ENCODE measurements at places on chromosomes 2 and 18.

GRCh38 chr18:78768656-78769501, 210.7 kb upstream of the SALL3 start:
- DNase-seq: peak; percentile 60

DNA sequence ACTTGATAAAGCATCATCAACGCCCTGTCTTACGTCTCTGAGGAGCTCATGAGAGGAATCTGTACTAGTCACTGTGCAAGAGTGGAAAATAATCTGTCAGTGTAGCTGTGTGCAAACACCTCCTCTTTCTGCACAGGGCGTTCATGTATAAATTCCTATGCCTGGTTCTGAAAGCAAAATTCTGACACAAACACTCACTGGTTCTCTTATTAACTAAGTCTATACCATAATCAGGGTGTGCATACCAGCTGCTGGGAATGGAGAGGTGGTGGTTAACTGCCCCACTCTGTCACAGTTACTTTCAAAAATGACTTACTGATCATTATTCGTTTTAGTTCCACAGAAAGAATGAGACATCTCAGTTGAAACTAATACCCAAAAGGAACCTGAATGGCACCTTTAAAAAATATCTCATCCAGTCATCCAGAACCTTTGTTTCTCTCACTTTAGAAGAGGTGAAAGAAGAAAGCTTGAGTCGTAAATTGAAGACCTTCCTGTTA, 35.7 kb downstream of the STK39 start:
- no peak for DNase-seq

DNA sequence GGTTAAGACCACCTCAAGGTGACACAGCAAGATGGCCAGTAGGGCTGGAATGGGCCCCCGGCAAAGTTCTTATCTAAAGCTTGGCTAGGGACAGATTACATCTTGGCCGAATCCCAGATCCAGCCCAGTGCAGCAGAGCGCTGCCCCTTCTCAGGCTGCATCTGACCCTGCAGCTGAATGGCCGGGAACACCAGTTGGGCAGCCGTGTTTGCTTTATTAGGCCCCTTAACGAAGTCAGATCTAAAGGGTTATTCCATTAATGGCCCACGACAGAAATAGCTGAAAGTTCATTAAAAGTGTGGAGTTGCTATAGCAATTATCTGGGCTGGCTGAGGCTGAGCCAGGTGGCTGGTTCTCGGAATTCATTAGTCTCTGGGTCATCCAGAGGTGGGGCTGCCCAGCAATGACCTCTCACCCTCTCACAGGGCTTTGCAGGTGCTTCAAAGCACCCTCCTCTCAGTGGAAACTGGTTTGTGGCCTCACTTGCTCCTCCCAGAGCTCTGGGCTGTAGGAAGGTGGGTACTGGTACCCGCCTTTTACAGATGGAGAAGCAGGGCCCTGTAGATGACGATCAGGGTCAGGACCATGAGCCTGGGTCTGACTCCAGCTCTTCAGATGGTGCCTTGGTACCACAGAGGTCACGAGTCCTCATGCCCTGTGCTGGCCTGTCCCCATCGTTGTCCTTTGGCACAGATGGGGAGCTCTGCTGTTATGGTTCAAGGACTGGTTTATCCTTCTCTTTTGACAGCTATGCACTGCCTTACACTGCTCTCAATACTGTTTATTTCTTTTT, 68.8 kb downstream of the EMX1 start:
- no peak for DNase-seq

- DNase-seq: peak; percentile 29
These were observed 542.8 kb downstream of the IRS1 start for GRCh38 chr2:226256709-226257376.

GRCh38 chr2:234422981-234423431, 73.9 kb downstream of the ARL4C start:
- DNase-seq: no peak

DNA sequence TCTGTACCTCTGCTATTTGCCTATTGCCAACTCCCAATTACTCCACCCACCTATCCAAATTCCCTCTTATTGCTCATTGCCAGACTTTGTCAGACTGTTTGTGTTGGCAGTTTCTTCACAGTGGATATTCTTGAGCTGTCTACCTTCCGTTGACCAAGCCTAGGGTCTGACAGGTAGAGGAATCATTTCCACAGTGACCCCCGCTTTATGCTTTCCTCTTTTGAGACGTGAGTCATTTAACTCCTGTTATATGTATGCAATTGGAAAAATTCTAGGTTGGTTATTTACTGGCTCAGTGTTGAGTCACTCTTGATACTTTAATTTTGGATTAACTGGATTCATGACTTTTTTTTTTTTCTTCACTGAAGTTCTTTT, 187.7 kb downstream of the IRS1 start:
- DNase-seq: no peak

GRCh38 chr2:109282360-109282759, 153.4 kb downstream of the SH3RF3 start:
- no peak for DNase-seq

- DNase-seq: no peak
These were observed 39.6 kb downstream of the EN1 start for GRCh38 chr2:118807668-118808428.

- no peak for DNase-seq
These were observed 177.9 kb downstream of the ALK start for GRCh38 chr2:29743516-29743915.

DNA sequence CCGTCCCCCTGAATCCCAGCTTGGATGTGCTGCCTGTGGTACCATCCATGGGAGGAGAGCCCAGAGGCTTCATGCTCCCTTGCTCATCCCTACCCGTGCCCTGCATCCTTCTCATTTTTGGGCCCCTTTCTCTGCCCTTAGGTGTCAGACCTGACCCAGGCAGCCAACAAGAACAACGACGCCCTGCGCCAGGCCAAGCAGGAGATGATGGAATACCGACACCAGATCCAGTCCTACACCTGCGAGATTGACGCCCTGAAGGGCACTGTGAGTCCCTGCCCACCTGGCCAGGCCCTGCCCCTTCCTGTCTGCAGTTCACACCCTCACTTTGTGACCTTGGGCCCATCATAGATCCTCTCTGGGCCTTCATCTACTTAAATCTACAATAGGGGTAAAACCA, 2.5 kb downstream of the DES start:
- DNase-seq: no peak

DNA sequence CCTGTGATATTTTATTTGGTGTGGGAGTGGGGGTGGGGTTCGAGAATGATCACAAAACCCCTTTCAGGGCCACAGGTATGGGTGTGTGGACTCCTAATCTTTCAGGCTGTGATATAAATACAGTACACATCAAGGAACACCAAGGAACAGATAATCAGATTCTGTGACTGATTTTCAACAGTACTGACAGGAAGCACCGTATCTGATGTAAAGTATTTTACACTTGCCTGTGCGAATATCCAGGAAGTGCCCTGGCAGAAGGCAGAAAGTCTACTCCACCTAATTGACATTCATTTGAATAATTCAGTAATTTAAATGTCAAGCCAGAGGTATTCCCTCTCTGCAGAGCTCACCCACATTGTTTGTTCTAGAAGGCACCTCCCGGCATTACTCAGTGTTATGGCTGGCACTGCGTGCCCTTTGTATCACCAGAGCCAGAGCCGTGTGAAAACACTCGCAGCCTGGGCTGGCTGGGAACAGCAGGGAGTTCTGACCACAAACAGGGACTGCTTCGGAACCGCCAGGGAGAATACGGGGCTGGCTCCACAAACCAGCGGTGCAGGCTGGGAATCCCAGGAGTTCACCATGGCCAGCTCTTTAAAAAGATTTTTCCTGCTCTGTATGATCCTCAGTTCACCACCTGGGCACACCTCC, 91.8 kb downstream of the ACVR1 start:
- peak; percentile 23 for DNase-seq

DNA sequence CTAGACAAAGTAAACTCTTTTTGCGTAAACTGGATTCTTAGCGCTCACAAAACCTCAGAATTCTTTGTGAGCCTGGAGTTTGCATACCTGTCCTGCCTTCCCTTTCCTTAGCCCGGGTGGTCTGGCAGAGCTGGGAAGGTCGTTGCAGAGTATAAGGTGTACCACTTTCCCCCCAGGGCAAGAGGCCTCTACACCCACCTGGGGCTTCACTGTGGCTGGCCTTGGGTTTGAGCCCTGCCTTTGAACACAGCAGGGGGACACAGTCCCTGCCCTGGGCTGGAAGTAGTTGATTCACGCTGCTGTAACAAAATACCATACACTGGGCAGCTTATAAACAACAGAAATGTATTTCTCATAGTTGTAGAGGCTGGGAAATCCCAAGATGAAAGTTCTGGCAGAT, 133.9 kb downstream of the B3GNT2 start:
- DNase-seq: no peak

GRCh38 chr18:63316612-63317555, 2.7 kb downstream of the BCL2 start:
- no peak for DNase-seq

GRCh38 chr2:211941216-211941747, 597.3 kb downstream of the ERBB4 start:
- DNase-seq: no peak

DNA sequence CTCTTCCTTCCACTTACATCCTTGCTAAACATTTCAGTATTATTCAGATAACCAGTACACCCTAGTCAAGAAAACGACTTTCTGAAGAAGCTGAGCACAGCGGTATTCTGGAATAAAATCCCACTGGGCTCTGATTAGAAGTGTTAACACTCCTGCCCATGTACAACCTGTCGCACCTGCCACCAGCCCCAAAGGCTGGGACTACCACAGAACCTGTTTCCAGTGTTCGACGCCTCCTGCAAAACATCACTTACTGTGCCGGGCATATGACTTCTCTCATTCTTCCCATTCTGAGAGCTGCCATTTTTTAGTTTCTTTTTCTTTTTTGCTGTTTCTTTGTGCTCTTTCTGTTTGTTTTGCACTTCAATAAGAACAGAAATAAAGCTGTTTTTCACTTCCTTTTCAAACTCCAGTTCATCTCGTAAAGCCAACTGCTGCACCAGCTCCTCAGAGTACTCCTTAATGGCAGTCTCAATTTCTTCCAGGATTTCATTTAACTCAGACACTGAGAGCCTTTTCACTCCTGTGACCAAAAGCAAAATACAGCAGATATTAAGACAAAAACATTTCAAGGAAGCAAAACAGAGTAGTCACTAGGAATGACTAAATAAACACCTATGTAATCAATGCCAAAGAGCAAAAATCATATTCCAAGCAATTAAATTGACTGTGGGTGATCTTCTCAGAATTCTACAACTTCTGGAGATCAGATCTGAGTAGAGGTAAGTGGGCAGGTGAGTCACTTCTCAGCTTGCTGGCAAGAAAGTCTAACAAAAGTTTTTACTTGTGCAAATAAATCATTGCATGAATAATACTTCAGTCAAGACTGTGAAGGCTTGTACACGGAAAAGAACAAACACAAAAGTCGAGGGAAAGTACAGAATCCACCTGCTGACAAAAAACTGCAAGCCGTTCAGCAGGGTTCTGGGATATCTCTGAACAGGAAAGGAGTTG, 19.3 kb downstream of the FEZ2 start:
- DNase-seq: no peak

All from NCI-H2081 (cell line).